ENCODE measurements at places on chromosomes 4 and X.

- DNase-seq, result peak; percentile 3
Measured at GRCh38 chrX:118974908-118975671, 672 bp downstream of the LONRF3 start.

DNA sequence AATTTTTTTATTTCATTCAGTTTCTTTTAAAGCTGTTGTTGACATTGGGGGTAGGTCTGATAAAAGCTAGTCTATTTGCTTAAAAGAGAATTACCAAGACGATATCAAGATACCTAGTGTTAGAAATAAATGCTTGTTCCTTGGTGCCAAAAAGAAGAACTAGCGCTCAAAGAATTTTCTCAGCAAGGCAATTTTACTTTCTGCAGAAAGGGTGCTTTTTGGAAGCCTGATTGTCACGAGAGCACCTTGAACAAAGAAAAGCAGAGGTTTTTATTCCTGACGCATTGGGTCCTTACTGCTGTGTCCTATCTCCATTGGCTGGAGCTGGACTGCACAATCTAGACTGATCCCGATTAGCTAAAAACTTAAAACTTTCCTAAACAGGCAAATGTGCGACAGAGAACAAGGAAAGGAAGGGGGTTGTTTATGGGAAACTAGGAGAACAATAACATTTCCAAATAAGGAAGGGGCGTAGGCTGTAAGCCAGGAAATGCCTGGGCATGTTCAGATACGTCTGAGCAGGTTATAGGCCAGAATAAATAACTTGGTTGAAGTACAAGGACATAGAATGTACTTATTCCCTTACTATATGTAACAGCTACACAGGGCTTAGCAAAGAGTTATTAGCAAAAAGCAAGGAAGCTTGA, 50.3 kb upstream of the STPG2 start:
- no peak for DNase-seq

DNA sequence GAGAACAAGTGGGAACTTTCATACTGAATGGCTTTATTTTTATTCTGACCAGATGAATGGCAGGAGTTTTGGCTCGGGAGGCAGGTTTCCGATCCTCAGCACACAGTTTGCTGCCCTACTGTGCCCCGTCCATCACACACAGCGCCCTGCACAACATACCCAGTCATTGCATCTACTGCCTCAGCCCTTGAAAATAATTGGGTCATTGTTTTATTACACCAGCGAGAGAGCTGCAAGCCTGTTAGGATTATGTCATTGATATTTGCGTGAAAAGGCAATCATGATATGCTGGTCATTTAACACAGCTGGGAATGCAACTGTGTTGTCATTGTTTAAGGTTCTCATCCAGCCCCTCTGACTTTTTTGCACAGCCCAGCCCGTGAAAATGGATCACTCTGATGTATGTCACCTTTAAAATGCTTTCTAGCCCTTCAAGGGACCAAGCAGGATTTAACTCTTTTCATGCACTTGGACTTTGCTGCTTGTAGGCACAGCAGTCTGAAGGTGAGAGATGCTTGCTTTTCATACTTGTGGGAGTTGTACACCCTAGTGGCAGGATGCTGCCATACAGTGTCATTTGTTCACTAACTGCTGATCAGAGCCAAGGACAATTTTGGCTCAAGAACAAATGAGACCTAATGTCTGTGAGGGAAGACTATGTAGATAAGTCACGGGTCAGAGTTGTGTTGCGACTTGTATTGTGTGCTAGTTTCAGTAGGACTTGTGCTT, 62.3 kb downstream of the RTL9 start:
- DNase-seq, result no peak

- DNase-seq, result no peak
Measured at GRCh38 chr4:143381189-143382118, 44.8 kb downstream of the GAB1 start.

DNA sequence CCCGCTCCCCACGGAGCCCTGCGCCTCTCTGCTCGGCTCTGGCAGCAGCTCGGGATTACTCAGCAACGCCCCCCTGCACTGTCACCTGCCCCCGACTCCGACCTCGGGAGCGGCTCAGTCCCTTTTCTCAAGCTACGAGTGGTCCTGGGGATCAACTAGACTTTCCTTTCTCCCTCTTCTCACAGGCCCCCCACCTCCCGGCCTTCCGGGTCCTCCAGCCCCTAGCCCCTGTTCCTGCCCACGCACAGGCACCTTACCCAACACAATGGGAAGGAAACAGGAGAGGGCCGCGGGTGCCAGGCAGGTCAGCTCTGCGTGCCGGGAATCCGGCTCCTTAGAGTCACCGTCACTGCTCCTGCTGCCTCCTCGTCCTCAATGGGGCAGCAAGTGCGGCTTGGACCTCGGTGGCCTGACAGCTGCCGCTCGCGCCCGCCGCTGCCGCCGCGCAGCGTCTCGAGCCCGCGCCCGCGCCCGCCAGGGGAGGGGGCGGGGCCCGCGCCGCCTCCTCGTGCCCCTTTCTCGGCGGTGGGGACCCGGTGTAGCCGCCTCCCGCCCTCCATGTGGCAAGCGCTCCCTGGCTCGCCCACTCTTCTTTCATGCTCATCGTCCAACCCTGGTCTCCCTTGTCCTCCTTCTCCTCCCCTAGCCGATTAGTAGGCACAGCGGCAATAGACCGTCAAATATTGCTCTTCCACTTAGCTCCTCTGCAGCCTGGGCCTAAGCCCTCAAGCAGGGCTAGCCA, at the start of gene RAB9B:
RAB9B (minus strand) TSS at position 455 of the 742 bp plus-strand sequence. CDS start 6,473 bp downstream, outside the sequence.
- DNase-seq, result peak; percentile 22

DNA sequence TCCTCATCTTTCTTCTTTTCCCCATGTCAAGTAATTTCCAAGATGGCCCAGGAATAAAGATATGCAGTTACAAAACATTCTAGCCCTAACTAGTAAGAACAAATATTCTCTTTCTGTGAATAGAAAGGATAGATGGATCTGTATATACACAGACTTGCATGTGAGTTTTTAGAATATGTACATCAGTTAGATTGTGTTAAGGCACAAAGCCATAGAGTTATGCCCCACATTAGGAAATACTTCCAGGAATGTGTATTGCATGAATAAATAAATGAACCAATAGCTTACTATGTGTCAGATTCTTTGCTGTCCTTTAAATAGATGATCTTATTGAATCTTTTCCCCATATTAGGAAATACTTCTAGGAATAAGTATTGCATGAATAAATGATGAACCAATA, 46.0 kb upstream of the TMPRSS11E start:
- no peak for DNase-seq

GRCh38 chr4:76301068-76301774, 5.3 kb upstream of the STBD1 start:
- DNase-seq, result peak; percentile 15

DNA sequence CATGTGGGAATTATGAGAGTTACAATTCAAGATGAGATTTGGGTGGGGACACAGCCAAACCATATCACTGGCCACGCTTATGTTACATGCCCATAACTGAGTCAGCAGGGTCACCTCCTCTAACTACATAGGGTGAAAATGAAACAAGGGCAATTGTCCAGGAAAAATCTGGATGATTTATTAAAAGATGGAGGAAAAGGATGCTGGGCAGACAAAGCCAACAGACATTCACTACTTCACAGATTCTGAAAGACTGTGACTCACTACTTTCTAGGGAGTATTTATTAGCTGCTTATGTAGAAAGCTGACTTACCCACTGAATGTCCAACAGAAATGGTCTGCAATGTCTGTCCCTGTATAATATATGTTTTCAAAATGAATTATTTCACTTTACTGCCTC, 72.4 kb downstream of the APBB2 start:
- DNase-seq, result no peak

- DNase-seq, result no peak
Measured at GRCh38 chrX:66638591-66639500, at the start of gene EDA2R. TSS of gene EDA2R (minus strand) at chrX:66639078. CDS start at chrX:66616020, 23,058 bp downstream.

GRCh38 chr4:138510053-138510452, 267.9 kb upstream of the SLC7A11 start:
- no peak for DNase-seq

GRCh38 chrX:51395810-51396728, 63.4 kb downstream of the NUDT10 start:
- no peak for DNase-seq

DNA sequence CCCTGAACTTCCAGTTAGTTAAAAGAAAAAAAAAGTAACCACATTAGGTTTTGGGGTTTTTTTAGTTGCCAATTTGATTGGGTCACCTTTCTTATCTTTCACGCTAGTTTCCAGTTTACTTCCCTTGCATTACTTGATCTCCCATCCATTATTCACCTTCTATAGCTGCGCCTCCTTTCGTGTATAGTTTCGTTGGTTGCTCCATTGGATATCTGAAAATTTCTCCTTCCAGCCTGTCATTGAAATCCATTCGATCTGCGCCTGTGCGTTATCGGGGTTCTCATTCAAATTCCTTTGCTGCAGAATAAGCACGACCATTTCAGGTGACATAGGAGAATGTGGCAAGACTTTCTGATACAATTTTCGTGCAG, 764 bp downstream of the TRAPPC11 start:
- no peak for DNase-seq

- no peak for DNase-seq
Measured at GRCh38 chrX:23954396-23954795, 46.6 kb downstream of the CXorf58 start.

GRCh38 chr4:115233600-115233999, 120.2 kb upstream of the NDST4 start:
- DNase-seq, result no peak

DNA sequence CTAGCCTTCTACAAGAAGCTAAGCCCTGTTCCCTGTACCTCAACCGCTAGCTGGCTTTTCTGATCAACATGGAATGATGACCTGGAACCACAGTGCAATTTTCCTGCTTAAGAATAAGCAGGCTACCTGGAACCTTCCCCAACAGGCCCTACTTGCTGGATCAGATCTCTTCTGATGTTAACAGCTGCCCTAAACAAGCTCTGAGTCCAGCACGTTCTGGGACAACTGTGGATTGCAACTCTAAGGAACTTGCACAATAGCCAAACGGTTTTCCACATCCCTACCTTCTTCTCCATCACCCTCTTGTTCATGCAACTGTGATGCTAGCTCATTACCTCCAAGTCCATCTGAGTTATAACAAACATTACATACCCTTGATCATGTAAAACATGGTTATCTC, 19.8 kb downstream of the ATP8A1 start:
- no peak for DNase-seq

GRCh38 chrX:129959493-129959832, 23.0 kb upstream of the BCORL1 start:
- no peak for DNase-seq

- DNase-seq, result no peak
Measured at GRCh38 chr4:173475751-173476150, 54.3 kb downstream of the HAND2 start.

- DNase-seq, result no peak
Measured at GRCh38 chr4:139819082-139819481, 153.5 kb downstream of the MGST2 start.

- DNase-seq, result no peak
Measured at GRCh38 chrX:134683351-134684005, 25.2 kb upstream of the PLAC1 start.
